ENCODE measurements at places on chromosomes 11 and 22.

DNA sequence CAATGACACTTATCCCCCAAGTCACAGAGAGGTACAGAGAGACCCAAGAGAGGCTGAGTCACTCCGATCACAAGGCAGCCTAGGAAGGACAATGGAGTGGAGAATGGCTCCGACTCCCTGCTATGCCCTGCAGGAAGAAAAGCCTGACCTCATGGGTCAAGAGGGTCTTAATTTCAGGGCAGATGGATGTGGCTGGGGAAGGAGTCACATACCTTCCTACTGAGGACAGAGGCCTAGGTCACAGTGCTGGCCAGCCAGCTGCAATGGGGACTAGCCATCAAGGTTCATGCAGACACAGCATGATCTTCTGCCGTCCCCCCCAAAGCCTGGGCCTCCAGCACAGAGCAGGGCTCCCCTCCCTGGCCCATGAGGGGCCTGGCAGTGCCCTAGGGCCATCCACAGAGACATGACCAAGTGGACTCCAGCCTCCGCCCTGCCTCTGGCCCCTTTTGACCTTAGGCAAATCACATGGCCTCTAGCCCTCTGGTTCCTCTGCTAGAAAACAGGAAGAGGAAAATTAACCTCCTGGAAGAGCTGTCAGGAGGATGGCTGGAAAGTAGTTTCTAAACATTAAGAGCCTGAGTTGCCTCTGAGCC is 1.8 kb downstream of the ARRB1 start:
- no peak for DNase-seq

DNA sequence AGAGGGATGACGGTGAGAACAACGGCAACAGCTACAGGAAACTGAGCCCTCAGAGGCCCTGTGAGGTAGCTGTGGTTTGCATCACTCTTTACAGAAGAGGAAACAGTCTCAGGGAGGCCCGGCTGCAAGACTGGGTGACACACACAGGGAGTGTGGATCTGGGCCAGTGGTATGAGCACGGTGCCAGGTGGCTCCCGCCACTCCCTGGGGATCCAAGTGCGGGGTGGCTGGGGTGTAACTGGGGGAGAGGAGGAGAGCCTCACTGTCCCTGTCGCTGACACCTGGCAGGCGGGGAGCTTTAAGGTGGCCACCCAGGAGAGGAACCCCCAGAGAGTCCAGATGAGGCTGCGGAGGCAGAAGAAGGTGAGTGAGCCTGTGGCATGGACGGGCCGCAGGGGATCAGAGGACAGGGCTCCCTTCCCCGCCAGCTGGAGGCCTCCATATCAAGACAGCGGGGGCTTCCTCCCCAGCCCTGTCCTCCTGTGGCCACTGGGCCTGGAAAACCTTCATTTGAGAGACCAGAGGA is 5.6 kb downstream of the RGL4 start:
- peak; percentile 68 for DNase-seq

- no peak for DNase-seq
These were observed 180.7 kb downstream of the MPPED1 start for GRCh38 chr22:43592476-43592875.

- no peak for DNase-seq
These were observed 272.5 kb downstream of the NTM start for GRCh38 chr11:131642756-131643531.

GRCh38 chr22:29456211-29456671 is 17.9 kb downstream of the RFPL1 start:
- no peak for DNase-seq

DNA sequence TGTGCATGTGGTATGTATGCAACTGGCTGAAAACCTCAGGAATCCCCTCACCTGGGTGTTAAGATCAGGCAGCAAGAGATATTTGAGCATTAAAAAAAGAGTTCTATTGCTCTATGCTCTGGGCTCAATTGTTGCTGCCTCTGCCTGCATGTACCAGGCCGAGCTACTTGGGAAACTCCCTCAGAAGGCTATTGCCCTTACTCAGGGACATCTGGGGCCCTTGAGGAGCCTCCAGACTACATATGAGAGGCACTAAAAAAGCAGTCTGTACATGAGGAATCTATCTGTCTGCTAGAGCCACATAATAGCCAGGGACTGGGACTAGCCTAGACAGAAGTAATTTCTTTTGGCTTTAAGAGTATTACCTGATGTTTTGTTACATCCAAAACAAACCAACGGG is 120.1 kb downstream of the SWAP70 start:
- DNase-seq, result no peak

- DNase-seq, result no peak
These were observed 1.9 kb downstream of the LGALS2 start for GRCh38 chr22:37578002-37578401.

GRCh38 chr11:46662366-46662765 is 38.1 kb downstream of the ARHGAP1 start:
- DNase-seq, result no peak

DNA sequence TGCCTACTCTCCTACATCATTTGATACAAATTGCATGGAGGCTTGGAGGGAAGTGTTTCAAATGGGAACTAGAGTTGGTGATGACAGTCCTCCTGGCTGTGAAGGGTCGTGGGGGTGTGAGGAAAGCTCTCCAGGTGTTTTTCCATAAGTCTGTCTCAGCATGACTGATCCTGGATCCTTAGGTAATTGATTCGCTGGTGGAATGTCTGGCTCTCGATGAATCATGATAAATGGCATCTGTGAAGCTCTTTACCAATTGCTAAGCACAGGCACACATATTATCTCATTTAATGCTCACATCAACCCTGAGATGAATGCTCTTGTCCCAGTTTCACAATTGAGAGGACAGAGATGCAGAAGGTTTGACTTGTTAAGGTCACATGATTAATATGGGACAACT is 107.5 kb downstream of the PKNOX2 start:
- no peak for DNase-seq

- no peak for DNase-seq
These were observed 50.1 kb upstream of the NCAM1 start for GRCh38 chr11:112911124-112911523.

DNA sequence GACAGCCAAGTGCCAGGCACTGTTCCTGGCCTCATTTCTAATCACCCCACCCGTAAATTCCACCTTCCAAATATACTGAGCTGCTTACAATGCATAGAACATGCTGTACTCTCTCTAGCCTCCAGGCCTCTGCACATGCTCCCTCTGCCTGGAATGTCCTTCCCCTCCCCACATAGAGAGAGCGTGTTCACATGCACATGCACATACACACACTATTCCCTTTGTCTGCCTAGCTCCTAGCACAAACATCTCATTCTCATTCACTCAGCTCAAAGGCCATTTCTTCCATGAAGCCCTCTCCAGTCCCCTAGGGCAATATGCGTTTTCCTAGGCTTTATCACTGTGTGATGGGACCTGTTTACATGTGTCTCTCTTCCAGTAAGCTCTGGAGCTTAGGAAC is 144.6 kb downstream of the WT1 start:
- no peak for DNase-seq

- no peak for DNase-seq
These were observed 9.3 kb upstream of the POU2AF1 start for GRCh38 chr11:111388420-111388819.

DNA sequence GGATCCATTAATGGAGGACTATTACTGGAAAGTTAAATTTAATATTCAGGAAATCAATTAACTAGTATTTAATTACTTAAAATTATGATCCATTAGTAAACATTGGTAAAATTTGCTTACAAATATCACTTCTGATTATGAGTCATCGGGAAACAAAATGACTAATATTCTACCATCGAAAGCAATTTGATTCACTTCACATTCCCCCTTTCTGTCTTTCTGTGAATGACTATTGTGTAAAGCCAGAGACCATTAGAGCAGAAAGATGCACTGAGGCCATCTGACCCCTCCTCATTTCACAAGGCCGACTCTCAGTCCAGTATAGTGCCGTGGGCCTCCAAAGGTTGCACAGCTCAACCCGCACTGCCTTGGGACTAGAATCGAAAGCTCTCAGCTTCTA is 619.0 kb downstream of the OPCML start:
- DNase-seq, result no peak

GRCh38 chr11:78045851-78046485 is 17.7 kb upstream of the THRSP start:
- peak; percentile 68 for DNase-seq

DNA sequence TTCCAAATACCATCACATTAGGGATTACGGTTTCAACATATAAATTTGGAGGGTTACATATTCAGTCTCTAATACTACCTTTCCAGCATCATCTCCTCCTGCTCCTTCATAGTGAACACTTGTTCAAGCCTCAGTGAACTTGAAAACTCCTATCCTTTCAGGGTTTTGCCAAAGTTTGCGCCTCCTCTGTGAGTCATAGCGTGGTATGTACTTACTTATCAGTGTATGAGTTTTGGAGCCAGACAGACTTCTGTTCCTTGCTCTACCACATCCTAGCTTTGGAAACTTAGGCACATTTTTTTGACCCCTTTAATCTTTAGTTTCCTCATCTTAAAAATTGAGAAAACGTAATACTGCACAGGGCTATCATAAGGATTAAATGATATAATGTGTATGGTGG is 160.1 kb upstream of the ZC3H12C start:
- no peak for DNase-seq

GRCh38 chr11:13160346-13160745 is 117.2 kb upstream of the BMAL1 start:
- no peak for DNase-seq

DNA sequence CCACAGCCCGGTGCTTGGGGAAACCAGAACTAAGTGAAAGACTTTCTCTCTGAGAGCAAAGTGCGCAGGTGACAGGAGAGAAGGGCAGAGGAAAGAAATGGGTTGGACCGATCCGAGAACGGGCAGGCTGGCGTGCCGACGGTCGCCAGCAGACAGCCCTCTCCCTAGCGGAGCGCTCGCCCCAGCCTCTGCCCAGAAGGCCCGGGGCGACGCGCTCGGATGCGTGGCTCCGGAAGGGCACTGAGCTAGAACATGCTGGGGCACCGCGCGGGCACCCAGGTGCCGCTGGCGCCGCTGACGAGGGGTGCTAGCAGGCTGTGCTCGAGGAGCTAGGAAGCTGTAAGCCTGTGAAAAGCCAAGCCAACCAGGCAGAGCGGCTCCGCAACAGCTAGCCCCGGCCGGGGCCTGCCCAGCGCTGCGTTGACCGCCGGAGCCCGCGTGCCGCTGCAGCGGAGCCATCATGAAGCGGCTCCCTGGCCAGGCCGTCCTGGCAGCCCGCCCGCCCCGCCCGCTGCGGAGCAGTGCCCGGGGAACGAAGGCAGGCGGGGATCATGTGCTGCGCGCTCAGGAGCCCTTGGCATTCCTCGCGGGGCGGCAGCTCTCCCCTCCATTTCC is 22.1 kb upstream of the RRAS2 start:
- DNase-seq, result peak; percentile 11

DNA sequence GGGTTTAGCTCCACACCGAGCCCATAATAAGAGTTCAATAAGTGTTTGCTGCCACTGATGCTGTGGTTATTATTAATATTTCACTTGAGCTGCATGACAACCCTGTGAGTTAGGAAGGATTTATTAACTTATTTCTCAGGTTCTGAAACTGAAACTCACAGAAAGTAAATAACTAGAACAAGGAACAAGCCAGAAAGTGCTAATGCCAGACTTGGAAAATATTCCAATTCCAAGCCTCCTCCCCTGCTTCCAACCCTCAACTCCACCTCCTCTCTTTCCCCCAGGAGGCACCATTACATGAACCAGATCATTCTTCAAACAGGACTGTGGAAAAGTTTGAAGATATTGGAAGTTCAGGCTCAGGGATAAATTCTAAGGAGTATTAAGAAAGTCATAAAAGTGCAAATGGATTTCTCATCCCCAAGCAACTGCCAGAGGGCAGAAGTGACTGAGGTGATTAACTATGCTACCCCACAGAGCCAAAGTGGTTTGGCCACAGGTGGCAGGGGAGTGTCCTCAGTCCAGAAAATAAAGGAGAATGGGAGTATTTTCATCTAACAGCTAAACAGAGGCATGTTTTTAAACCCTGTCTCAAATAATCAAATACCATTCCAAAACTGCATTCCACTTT is 3.2 kb upstream of the FJX1 start:
- no peak for DNase-seq

GRCh38 chr11:87039371-87039770 is 1.6 kb downstream of the TMEM135 start:
- no peak for DNase-seq

DNA sequence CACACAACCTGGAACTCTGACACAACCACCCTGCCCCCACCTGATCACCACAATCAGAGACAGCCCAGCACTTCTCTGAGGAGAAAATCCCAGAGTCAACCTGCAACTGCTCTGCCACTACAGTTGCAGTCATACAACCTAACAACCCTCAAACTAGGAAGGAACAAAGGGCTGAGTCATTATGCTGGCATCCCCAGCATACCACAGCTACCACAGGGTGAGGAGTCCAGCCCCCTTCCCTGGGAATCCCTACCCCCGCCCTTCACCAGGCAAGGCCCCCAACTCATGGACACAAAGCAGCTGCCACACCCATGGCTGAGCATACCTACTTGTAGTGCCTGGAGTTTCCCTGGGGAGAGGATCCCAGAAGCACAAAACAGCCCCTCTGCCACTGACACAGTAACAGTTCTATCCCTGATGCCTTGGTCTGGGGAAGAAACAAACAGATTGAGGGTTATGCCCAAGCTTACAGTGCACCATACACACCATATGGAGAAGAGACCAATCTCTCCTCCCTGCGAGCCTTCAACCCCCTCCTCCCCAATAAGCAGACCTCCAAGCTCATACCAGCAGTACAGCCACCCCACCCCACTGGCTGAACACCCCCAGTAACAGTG is 68.5 kb upstream of the C11orf58 start:
- no peak for DNase-seq

DNA sequence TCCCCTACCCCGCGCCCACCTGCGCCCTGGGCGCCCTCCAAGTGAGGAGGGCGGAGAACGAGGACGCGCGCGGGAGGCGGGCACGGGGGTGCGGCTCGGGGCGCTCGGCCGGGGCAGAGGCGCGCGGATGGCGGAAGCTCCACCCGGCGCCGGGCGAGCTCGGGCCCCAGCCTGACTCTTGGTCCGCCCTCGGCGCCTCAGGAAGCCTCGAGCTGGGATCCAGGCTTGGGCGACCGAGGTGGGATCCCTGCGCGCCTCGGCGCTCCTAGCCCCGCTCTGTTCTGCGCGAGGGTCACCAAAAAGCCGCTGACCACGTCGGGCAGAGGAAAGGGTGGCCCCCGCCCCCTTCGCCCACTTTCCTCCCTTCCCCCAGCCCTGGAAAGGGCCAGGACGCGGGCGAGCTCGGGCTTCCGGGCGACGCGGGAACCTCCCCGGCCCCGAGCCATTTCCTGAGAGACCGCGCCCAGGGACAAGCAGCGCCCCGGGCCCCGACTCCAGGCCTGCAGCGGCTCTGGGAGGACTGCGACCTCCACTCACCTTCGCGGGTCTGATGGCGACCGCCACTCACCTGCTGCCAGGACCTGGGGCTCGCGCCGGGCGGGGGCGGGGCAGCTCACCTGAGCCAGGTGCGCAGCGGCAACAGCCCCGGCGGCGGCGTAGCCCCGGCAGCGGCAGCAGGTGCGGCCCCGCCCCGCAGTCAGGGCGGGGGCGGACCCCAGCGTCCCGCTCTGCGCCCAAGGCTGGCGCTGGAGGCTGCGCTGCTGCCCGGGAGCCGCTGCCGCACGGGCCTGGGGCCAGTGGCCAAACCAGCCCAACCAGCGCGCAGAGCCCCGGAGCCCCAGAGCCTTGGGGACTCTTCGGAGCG is 2.2 kb upstream of the SIGIRR start:
- DNase-seq, result no peak

GRCh38 chr22:32991353-32992101 is 66.7 kb downstream of the SYN3 start:
- DNase-seq, result no peak

GRCh38 chr22:44735518-44736428 is 16.6 kb upstream of the ARHGAP8 start:
- DNase-seq, result peak; percentile 83

- DNase-seq, result no peak
These were observed 55.9 kb upstream of the CD44 start for GRCh38 chr11:35083181-35083430.

- DNase-seq, result no peak
These were observed 32.6 kb downstream of the APOL1 start for GRCh38 chr22:36285545-36285944.
